Vein endothelial cell (primary cell): ENCODE measurements at places on chromosomes 2 and 18. TPM values are rescaled to one million over a fixed set of nuclear protein-coding genes. Genes with fewer than 3 reads are reported as not detected.

TUBA4B gene
- total RNA-seq, result not detected in 2 replicates

RFX8 gene
- 0.33 and 0.57 TPM in 2 replicates for total RNA-seq

MEP1B gene
- total RNA-seq, result not detected in 2 replicates

MOGAT1 gene
- total RNA-seq, result not detected in 2 replicates

CKAP2L gene
- 6.2 and 12.2 TPM in 2 replicates for total RNA-seq

ZC3H6 gene
- 3.0 and 3.3 TPM in 2 replicates for total RNA-seq
